GDM1 (cell line): ENCODE measurements at places on chromosomes 4 and X.

DNA sequence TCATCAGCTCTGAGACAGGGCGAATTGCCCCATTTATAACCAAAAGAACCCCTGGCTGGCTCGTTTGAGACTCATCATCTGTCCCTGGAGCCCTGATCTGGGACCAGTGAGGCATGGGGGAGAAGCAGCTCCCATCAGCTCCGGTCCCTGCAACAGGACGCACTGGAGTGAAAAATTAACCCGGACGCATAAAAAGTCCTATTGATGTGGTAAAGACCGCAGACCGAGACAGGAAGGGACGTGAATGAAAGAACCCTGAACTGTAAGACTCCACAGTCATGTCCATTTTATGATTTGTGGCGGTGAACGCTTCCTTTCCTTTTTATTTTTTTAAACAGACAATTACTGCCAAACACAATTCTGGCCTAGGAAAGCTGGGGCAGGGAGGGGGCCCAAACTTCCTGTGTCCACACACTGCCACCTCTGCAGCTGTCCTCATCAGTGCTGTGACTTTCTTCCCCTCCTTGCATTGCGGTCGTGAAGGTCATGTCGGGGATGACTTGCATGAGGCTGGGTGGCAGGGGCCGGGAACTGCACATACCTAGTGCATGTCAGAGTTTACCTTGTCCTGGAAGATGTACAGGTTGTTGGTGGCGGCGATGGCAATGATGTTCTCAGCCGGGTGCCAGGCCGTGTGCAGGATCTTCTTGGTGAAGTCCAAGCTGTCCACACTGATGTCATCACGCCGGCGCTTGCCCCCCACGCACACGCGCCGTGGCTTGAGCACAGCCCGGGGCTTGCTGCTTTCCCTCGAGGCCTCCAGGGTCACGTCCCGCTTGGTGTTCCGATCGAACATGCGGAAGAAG is 53.3 kb downstream of the WFS1 start:
- no peak for DNase-seq

- DNase-seq, result no peak
Observed at GRCh38 chrX:21939906-21940305, 603 bp upstream of the SMS start.

GRCh38 chrX:31213941-31214340 is 142.1 kb upstream of the FTHL17 start:
- DNase-seq, result no peak

DNA sequence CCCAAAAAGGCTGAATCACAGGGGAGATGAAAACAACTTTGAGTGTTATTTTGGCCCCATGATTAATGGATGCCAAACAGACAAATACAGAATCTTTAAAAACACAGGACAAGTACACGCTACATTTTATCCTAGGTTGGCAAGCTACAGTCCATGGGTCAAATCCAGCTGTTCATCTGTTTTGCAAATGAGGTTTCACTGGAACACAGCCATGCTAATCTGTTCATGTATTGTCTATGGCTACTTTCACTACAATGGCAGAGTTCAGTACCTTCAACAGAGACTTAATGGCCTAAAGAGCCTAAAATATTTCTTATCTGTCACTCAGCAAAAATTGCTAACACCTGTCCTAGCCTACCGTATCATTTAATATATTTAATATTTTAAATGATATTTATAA is 1548.5 kb upstream of the IGFBP7 start:
- DNase-seq, result no peak

DNA sequence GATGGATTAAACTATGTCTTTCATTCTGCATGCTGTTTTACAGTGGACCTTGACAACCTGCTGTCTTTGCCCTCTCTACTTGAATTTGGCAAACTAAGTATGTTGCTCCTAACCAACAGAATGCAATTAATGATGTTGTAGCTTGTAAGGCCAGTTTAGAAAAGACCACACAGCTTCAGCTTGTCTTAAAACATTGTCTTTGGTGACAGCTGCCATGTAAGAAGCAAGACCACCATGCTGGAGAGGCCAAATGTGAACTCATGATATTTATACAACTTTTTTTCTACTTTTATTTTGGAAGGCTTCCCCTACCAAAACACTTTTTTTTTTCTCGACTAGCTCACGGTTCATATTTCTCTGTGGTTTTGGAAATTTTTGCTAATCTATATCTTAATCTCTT is 278.0 kb upstream of the GNPDA2 start:
- no peak for DNase-seq

GRCh38 chrX:64394059-64394873 is 986 bp downstream of the MTMR8 start:
- no peak for DNase-seq

DNA sequence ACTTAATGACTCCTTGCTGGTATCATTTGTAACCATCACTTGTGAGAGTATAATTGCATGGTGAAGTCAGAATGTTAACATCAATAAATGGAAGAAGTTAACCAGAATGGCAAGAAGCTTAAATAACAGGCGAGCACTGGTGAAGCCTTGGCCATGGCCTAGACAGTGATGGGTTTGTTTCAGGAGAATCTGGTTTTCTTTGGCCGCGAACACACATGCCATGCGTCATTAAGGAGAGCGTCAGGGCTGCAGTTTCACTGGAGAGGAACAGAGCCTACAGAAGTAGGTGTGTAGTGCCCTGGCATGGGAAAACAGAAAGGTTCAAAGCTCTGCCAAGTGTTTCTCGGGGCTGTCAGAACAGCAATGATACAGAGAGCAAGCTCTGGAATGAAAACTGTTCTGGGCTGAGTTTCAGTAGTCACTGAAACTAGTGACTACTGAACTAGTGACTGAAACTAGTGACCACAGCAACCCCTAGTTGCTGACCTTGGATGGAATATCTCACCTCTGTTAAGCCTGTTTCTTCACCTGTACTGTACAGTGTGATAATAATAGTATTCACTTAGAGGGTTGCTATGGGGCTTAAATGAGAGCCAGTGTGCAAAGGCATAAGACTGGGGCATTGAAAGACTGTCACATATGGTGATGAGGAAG is 93.8 kb downstream of the C4orf51 start:
- DNase-seq, result no peak

DNA sequence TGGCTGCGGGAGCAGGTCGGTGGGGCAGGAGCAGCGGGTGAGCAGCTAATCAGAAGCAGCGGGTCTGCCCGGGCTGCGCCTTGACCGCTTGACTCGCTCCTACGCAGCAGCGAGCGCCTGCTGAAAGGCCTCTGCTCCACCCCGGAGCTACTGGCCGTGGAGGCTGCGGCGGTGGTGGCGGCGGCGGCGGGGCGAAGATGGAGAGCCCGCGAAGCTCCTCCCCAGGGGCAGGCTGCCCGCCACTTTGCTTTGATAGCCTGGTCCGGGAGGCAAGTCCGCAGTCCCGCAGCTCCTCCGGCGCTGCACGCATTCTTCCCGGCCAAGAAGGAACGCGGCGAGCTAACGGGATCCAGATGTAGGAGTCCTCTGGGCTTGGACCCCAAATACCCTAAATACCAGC is 36.7 kb downstream of the PJA1 start:
- no peak for DNase-seq

GRCh38 chr4:33255094-33255493 is 2534.9 kb downstream of the PCDH7 start:
- no peak for DNase-seq

DNA sequence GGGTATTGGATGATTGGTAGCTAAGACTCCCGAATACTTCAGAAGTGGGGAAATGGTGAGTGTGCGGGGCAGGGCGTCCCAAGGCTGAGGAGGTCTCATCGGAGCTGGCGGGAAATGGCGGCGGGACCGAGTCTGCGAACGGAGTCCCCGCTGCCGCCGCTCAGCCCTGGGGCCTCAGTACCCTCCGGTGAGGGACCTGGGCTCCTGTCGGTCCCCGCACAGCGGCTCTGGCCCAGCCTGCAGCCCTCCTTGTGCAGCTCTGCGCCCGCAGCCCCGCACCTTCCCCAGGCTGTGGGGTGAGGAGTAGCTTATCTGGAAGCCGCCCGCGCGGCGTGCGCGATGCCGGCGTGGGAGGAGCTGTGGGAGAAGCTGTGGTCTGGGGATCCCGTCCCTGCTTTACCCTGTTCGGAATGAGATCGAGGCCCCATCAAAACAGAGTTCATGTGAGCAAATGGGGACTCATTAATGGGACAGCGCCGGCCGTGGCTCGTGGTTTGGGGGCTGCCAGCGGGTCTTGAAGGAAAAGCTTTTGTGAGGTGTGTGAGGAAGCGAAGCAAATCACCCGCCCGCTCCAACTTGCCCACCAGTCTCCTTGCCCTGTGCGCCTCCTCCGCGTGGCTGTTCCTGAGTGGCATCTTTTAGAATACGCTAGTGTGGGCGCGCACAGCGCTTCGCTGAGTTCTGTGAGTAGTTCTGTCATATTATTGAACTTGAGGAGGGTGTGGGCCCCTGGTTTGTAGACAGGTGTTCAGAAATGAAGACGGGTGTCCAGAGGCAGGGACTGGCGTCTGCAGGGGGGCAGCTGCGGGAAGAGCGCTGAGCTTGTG is 531 bp downstream of the ZNF141 start:
- DNase-seq, result no peak

- no peak for DNase-seq
Observed at GRCh38 chr4:93529692-93530372, 298.7 kb upstream of the ATOH1 start.

DNA sequence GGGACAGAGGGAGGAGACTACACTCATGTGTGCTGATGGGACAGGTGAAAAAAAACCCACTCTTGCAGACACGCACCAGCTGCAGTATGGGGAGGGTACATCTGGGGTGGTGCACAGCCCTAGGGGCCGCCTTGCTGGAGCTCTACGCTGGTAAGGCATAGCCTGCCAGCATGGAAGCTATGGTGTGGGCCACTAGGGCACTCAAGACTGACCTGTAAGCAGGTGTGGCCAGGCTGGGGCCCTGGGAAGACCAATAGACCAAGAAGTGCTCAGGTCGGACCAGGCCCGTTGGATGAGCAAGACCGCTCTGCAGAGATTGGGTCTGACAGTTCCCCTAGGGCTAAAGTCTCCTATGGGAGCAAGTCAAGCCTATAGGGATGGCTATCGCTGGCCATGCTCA is 314.8 kb downstream of the FAM47A start:
- no peak for DNase-seq

- DNase-seq, result no peak
Observed at GRCh38 chr4:7256984-7257810, 64.9 kb downstream of the SORCS2 start.

- DNase-seq, result no peak
Observed at GRCh38 chr4:26824667-26825066, 36.0 kb upstream of the STIM2 start.

- no peak for DNase-seq
Observed at GRCh38 chrX:150036641-150037040, 98.3 kb upstream of the EOLA2 start.

DNA sequence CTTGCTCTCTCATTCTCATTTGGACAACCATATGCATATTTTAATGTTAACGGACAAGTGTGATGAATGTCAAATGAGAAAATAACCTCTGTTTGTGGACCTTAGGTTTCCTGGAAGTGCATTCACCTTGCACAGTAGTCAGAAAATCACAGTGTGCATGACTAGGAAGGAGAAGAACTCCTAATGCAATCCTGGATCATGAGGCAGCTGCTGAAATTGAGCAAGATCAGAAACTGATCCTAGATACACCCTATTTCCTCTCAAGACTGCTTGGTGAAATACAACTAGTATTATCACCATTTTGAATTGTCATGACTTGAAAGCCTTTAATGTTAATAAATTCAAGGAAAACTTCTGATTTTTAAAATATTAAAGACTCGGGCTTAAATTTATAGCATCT is 1148.9 kb downstream of the STIM2 start:
- DNase-seq, result no peak
